Right hindlimb (tissue), 1 donor: ENCODE measurements at places on chromosomes 3 and 15.

DNA sequence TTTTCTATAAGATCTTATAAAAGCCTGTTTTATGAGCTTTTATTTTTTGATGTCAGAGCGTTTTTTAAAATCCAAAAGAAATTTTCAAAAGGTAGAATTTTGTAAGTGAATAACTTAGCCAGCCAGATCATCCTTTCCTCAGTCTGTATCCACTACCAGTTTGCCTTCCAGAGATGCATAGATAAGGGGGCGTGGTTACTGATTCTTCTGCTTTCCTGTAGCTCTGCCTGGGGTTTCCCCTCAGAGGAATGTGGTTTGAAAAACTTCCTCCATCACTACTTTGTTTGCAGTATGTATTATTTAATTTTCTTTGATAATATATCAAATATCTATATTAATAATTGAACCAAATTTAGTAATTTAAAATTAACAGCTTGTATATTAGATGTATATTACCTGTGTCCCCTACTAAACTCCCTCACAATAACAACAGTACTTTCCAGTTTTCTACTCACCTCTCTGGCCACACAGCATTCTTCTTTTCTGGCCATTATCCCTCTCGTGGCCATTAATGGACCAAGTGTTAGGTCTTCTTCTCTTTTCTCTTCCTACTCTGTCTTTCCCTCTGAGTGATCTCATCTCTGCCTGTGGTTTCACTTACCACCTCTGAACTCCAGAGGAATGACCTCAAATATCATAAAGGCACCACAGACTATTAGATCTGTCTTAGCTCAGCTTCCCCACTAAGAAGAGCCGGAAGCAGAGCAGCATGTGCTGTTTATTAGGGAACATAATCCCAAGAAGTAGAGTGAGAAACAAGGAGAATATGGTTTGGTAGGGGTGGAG is 239.7 kb downstream of the UBE2E2 start:
- DNase-seq = no peak

DNA sequence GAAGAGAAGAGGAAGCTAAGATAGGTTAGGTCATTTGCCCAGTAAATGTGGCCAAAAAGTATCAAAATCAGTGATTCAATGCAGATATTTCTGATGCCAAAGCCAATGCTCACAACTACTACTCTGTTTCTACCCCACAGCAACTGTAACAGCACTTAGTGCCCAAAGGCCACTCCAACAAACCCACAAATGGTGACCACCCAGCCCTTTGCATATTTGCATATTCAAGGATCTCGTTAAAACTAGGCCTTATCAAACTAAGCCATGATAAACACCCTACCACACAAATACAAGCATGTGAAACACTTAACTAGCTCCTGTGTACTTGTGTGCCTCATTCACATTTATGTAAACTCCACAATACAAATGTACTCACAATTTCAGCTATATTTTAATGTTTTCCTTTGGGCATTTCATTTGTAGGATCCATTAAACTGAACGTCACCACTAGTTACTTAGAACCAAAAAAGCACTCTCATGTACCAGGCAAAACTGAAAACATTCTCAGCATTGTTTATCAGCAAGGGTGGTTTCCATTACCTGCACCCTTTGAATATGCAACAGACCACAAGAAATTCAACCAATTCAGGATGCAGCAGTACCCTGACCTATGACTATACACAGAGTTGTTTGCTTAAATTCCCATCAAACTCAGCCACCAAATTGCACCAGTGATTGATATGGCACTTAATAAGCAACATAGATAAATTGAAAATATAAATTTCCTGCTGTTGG is 111.2 kb upstream of the STT3B start:
- no peak for DNase-seq

DNA sequence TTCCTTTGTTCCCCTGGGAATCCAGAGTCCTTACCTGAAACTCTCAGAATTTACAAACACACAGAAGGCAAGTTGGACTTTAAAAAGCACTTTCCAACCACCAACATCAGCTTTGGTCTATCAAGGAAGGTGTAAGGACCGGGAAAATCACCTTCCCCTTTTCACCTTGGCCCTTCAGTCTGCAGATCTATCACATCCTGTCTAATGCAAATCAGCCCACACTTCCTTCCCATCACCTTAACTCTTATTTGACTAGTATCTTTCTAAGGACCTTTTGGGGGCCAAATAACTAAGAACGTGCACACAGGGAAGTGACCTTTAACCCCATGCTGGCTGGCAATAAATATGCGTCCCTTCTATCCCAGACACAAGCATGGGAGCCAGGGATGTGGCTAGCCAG is 320.6 kb downstream of the ARRDC4 start:
- no peak for DNase-seq

GRCh38 chr3:170144437-170144843 is 37.1 kb downstream of the PHC3 start:
- DNase-seq = no peak

DNA sequence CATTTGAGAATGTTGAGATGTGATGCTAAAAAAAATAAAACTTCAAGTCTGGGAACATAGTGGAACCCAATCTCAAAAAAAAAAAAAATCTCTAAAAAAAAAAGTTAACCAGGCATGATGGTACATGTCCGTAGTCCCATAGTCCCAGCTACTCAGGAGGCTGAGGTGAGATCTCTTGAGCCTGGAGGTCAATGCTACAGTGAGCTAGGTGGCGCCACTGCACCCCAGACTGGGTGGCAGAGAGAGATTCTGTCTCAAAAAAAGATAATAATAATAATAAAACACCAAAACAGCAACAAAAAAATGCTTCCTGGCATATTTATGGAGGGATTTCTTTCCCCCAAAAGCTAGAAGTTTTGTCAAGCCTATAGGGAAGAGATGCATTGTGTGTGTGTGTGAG is 361.6 kb downstream of the ROBO1 start:
- DNase-seq = no peak

DNA sequence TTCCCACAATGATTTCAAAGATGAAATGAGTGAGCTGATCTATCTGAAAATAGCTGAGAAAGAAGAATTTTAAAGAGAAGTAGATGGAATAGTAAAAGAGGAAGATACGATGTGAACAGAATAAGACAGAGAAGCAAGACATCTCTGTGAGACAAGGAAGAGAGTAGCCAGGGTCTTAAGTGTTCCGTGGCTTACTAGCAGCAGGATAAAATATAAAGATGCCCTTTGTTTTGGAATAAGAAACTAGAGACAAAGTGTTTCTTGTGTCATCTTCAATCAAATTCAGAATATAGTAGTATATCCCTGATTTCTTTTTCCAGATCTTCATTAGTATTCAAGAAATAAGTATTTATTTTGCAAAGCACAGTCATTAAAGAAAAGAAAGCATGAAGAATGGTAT is 281.0 kb upstream of the NECTIN3 start:
- DNase-seq = no peak

DNA sequence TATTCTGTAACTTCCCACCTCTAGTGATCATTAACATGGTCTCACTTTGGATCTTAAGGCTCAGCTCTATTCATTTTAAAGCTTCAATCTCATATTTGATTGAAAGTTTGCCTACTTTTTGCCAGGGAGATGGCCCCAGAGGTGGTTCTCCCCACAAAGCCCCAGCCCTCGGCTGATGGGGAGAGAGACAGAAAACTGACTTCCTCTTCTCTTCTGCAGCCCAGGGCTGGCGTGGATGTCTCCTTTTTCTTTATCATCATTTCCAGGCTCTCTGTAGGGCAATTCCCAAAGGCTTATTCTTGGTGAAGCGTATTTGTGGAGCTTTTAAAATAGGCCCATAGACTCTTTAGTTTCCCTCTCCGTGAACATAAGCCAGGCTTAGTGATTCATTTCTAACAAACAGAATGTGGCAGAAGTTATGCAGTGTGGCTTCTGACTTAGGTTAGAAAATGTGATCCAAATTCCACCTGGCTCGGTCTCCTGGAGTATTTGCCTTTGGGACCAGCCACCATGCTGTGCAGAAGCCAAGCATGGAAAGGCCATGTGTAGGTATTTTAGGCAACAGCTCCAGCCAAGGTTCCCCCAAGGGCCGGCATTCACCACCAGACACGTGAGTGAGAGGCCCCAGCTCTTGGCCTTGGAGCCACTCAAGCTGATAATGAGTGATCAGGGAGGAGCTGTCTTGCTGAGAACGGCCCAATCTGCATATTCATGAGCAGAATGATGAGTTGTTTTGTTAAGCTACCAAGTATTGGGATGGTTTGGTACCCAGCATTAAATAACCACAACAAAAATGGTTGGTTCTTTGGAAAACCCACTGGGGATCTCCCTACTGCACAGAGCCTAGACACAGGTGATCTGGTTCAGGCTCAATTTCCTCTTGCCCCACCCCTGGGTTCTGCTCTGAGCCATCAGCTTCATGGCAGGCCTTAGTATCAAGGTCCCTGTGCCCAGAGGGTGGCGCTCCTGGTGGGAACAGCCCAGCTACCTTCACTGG is 353.2 kb upstream of the PROK2 start:
- no peak for DNase-seq

DNA sequence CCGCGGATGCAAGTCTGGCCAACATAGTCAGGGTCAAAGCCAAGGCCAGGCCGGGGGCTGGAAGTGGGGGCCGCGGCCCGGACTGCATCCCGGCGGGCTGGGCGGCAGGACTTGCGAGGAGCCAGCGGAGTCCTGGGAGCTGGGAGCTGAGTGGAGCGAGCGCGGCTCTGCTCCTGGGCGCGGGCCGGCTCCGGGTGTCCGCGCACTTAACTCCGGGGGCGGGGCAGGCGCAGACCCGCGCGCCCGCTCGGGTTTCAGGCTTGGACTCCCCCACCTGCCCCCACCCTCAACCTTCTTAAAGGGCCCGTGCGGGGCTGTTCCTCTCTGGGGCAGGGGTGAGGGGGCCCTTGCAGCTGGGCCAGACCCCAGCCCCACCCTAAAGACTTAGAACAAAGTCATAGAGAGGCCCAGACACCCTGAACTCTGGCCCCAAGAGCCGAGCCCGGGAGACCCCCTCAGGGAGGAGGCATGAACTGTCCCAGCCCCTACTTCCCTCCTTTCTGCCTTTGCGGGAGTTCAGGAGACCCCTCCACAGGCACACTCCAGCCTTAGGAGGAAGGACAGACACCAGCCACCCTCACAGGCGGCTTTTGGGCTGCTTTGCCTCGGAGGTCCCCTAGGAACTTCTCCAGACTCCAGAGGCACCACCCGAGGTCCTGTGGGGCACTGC is at the start of gene CSPG4:
TSS of gene CSPG4 (minus strand) at position 181 of the 670 bp plus-strand sequence. CDS start at position 88, 93 bp downstream.
- peak; percentile 91 for DNase-seq
